Eye (tissue), 1 donor: ENCODE measurements at places on chromosomes 12 and 14.
A peak's percentile ranks its signal among the peaks of the same experiment; 100 is the strongest.

DNA sequence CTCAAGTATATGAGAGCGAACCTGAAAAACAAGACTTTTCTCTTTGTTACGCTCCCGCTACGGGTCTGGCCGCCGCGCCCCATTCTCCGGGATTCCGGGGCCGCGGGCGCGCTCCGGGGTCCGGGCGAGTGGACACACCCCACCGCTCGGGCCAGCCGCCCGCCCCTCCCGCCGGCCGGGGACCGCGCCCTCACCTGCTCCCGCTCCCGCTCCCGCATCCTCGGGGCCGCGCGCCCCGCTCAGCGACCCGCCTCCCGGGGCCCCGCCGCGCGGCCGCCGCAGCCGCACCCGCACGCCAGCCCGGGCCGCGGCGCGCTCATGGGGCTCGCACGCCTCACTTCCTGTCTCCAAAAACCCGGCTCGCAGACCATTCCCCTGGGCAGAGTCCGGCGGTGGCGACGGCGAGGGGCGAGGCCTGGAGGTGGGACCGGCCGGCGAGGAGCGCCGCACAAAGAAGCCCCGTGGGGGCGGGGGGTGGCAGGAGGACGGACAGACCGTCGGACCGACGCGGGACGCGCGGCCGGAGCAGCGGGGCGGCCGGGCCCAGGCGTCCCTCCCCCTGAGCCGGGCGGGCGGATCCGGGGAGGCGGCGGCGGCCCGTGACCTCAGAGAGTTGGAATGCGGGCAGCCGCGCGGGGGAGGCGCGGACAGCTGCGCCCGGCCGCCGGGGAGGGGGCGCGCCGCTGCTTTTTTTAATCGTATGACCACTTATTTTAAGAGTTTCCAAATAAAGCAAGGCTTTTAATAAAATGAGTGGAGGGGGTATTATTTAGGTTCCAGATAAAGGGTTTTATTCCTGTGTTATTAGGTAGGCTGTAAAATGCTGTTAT lies at the start of gene PTPN21:
PTPN21 (minus strand) TSS at position 551 of the 830 bp plus-strand sequence. CDS start 4,590 bp downstream, outside the sequence.
- peak; percentile 88 for DNase-seq

GRCh38 chr14:57567220-57567619 lies 73.6 kb upstream of the CCDC198 start:
- DNase-seq, result no peak

DNA sequence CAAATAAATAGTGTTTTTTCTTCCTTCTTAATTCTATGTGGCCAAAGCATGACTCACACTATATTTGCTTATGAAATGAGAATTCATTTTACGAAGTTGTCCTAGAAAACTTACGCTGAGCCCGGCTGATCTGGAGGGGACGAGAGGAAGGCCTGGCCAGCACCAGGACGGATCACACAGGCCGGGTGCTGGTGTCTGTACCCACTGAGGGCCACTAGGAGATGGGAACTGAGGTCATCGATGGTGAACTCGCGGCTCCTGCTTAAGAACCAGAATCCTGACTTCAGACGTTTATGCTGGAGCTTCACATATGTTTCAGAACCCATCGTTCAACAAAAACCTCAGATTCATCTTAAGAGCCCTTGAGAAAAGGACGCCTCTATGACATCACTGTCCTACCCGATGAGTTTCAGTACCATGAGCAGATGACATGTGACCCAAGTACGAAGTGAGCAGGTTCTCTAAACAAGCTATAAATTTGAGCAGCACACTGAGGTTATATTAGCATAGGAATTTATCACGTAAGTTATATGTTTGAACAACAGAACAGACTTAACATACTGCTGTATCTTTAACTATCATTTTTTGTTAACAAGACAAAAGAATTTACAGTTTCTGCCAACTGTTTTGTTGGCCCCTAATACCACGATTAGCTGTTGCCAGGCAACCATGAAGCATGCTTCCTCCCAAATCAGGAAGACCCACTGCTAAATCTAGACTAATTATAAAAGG lies 111.9 kb downstream of the FOXN3 start:
- DNase-seq, result peak; percentile 87

DNA sequence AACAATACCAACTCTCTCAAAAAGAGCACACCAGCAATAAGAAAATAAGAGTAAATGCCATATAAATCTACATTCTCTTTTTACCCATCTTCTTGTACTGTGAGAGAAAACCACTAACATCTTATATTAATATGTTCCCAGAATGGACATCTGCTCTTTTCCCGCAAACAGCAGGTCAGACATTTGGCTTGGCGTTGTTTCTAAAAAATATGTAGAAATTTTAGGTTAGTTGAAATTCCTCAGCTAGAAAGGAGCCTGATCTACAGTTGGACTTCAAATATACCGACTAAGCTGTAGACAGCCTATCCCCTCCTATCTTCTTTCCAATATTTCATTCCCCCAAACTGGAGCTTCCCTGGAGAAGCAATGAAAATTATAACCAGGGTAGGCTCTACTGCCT lies 88.7 kb downstream of the PPP2R5E start:
- no peak for DNase-seq

GRCh38 chr14:74610866-74611649 lies 979 bp downstream of the LTBP2 start:
- DNase-seq, result peak; percentile 58

GRCh38 chr12:105916760-105917039 lies 222.1 kb downstream of the NUAK1 start:
- DNase-seq, result no peak

GRCh38 chr12:20183563-20183962 lies 184.8 kb upstream of the PDE3A start:
- DNase-seq, result no peak

DNA sequence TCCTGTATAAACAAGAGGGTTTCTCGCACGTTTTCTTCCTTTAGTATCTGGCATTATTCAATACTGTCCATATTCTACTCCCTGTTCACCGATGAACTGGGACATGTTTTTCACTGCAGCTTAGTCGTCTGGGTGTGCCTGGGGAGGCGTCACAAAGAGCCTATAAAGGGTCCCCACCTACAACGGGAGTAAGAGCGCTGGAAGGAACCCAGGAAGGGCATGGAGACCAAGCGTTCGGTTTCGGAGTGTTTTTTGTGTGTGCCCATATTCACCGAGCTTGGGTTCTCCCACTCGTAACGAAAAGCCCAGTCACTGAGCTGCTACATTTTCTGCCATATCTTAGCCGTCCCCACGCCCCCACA lies 592 bp upstream of the USP15 start:
- DNase-seq, result no peak

DNA sequence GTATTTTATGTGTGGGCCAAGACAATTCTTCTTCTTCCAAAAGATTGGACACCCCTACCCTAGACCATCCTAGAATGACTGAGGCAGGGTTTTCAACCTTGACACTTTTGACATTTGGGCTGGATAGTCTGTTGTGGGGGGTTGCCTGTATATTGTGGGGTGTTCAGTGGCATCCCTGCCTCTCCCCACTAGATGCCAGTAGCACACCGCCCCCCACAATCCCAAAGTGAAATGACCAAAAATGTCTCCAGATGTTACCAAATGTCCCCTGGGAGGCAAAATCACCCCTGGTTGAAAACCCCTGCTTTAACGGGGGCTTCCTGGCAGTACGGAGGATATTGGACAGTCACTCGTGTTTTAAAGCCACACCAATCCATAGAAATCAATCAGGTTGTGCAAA lies 219.6 kb downstream of the PHETA1 start:
- DNase-seq, result no peak

- no peak for DNase-seq
Measured at GRCh38 chr12:81998761-81999378, 239.7 kb upstream of the PPFIA2 start.

GRCh38 chr12:87382959-87383566 lies 646.1 kb downstream of the C12orf50 start:
- DNase-seq, result no peak

DNA sequence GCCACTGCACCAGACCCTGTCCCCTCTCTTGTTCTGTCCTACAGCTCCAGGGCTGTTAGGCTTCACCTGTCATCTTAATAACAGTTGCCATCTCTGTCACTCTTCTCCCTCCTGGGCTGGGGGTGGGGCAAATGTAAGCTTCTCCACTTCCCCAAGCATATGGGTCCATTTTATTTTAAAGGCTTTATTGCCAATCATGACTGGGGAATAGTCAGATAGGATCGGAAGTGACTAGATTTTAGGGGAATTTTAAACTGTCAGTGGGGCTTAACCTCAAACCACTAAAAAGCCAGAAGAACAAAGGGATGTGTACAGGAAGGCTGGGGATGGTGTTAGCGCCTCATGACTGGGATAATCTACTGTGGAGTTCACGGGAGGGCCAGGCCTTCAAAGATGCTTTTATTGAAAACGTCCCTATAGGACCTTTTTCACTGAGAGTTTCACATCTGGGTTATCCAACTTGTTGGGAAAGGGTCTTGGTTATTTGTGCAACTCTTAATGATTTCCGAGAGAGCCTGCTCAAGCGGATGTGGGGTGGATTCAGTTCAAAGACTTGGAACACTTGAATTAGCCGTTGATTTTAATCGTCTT lies 41.6 kb downstream of the CHST11 start:
- peak; percentile 71 for DNase-seq

DNA sequence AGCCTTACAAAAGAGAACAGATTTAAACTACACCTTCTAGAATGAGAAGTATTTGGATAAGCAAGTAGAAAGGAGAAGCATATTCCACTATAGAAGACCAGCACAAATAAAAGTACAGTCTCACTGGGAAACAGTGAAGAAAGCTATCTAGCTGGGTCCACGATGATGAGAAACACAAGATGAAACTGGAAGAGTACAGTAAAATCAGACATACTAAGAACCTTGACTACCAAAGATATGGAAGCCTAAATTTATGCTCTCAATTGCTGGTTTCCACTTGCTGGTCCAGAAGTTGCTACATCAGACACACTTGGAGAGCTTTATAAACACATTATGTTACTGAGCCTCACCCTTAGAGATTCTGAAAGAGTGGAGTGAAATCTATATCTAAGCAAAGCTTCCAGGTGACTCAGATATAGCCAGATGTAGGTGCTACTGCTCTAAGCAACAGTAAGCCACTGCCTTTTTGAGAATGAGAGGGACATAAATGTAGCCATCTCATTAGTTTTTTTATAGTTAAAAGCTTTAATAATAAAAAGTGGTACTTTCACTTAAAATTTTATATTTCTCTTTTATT lies 96.3 kb upstream of the BBS10 start:
- DNase-seq, result no peak

- DNase-seq, result no peak
Measured at GRCh38 chr12:26782372-26783130, 50.4 kb downstream of the ITPR2 start.

DNA sequence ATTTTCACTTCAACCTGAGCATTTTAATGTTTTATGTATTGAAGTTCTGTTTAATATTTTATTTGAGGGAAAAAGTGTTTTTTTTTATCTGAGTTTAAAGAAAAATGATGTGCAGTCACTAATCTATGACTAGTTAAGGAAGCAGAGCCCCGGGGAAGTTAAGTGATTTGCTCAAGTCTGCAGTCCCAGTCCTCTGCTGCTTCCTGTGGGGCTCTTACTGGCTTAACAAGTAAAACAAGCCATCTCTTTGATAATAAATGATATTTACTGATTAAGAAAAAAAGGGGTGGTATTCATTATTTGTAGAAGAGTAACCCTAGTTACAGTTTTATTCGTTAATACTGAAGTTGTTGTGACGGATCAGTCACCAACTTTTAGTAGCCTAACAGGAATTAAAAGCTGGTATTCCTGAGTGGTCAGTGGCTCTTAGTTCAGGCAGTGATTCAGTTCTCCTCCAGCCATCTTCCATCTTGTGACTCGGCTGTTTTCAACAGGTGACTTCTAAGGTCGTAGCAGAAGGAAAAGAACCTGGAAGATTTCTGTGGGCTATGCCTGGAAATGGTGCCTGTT lies 21.7 kb downstream of the BICDL1 start:
- DNase-seq, result no peak

GRCh38 chr14:72495668-72496067 lies 398.2 kb downstream of the DPF3 start:
- DNase-seq, result no peak

DNA sequence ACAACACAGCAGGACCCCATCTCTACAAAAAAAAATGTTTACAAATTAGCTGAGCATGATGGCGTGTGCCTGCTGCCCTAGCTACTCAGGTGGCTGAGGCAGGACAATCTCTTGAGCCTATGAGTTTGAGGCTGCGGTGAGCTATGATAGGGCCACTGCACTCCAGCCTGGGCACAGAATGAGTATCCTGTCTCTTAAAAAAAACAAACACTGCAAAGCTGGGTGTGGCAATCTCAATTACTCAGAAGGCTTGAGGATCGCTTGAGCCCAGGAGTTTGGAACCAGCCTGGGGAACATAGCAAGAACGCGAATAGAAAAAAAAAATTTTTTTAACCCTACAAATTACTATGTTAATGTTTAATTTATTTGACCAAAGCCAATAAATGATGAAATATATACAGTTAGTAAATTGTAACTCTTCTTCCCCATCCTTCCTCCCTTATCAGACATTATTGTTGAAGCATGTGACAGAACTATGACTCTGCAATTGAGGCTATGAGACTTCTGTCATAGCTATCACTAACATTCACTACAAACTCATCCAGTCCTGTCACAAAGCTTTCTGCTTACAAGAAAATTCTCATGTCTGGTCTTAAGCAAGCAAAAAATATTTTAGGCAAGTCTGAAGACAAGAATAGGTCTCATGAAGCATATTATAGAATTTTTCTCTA lies 9.8 kb downstream of the BTBD7 start:
- DNase-seq, result no peak

GRCh38 chr12:106711316-106711715 lies 63.2 kb upstream of the RIC8B start:
- no peak for DNase-seq

- no peak for DNase-seq
Measured at GRCh38 chr12:31361730-31362114, 35.8 kb upstream of the SINHCAF start.

DNA sequence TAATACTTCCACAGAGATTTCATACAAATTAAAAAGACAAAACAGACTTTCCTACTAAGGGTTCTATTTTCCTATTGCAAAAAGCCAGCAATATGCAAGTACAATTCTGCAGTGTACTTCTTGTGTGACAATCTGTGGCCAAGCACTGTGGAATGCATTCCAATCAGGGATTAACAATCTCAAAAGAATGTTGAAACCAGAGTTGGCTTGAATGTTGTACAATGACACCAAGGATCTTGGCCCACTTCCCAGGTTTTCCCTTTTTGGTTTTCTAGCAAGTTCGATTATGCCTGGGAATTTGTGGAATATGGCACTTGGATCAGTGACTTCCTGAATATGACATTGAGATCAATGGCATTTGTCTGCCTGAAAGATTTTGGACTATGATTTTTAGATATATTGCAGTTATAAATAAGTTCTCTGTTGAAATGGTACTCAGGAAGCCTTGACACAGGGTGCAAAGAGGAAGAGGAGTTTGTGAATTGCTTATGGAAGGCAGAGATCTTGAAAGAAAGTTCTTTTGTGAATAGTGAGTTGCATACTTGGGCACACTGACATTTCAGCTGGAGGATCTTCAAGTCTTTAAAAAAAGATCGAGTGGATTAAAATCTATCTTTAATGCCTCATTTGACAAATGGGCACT lies 81.4 kb upstream of the FERMT2 start:
- DNase-seq, result peak; percentile 68

- no peak for DNase-seq
Measured at GRCh38 chr12:94305130-94305957, 154.3 kb downstream of the CEP83 start.

GRCh38 chr14:95149441-95149840 lies 7.9 kb downstream of the DICER1 start:
- DNase-seq, result no peak

- DNase-seq, result no peak
Measured at GRCh38 chr12:132516095-132517012, 26.4 kb downstream of the FBRSL1 start.

- no peak for DNase-seq
Measured at GRCh38 chr12:57049890-57050289, at the start of gene MYO1A. MYO1A (minus strand) TSS chr12:57050129; CDS start chr12:57048323, 1,806 bp downstream.

GRCh38 chr12:89156862-89157262 lies 195.4 kb downstream of the DUSP6 start:
- DNase-seq, result no peak

- DNase-seq, result no peak
Measured at GRCh38 chr12:71000748-71001147, 80.2 kb upstream of the PTPRR start.
